Thoracic aorta (tissue), 2 donors: ENCODE measurements at places on chromosomes 12 and 14. TPM values are rescaled to one million over a fixed set of nuclear protein-coding genes. Genes with fewer than 3 reads are reported as not detected.

GRCh38 chr14:56061051-56061450 is 57.2 kb upstream of the PELI2 start:
- H3K27ac ChIP-seq: no peak overlapping the region
- no peak overlapping the region for H3K4me3 ChIP-seq
- H3K4me1 ChIP-seq: no peaks in the 10 kb centered on the region
- H3K27me3 ChIP-seq: no peaks in the 10 kb centered on the region

DNA sequence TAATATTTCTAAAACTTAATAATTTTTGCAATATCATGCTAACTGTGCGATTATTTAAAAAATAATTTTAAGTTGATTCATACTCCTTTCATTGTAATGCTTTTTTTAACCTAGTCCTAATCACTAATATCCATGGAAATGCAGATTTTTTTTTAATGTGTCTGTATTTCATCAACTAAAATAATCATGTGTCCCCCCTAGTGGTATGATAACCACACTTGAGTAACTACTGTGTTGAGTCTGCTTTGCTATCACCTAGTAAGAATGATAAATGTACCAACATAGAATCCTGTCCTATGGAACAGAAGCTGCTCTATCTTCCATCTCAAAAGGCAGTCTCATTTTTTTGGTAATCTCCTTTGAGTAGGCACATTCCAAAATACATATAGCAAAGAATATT is 19.1 kb upstream of the SYNE2 start:
- no peaks in the 10 kb centered on the region for H3K27me3 ChIP-seq
- no peaks in the 10 kb centered on the region for H3K4me1 ChIP-seq
- H3K27ac ChIP-seq: no peak overlapping the region
- H3K36me3 ChIP-seq: no peaks in the 10 kb centered on the region

DNA sequence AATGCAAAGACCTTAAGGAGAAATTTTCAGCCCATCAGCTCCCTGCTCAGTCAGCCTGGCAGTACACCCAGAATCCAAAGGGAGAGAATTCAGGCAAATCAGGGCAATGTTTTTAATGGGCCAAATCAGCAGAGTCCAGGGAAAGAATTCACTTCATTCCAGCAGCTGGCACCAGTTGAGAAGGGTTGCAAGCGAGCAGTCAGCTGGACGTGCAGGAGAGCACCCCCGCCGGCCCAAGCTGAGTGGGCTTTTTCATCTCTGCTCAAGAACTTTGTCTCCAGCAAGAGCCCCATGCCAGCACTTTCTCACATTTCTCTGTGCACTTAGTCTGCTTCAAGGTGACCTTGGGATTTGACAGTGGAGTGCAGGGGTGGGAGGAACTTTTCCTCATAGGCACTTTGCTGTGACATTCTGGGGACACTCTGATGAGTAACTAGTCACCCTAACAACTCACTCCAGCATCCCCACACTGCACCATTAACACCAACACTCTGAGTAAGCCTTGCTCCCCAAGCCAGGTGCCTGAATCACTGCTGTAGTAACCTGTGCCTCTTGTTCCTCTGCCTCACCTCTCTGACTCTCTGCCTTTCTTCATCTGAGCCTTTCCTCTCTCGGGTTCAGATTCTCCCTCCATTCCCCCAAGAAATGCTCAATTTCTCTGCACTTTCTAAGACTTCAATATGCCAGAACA is 2.2 kb downstream of the ENDOU start:
- H3K27ac ChIP-seq: no peak overlapping the region
- H3K4me3 ChIP-seq: no peak overlapping the region
- peaks cover 15% of the 10 kb centered on the region for H3K4me1 ChIP-seq

- no peaks in the 10 kb centered on the region for H3K36me3 ChIP-seq
- H3K4me3 ChIP-seq: no peak overlapping the region
- H3K4me1 ChIP-seq: no peaks in the 10 kb centered on the region
- DNase-seq: no peak
- H3K27ac ChIP-seq: no peak overlapping the region
These were observed 121.8 kb downstream of the BCL11B start for GRCh38 chr14:99150236-99150635.

DNA sequence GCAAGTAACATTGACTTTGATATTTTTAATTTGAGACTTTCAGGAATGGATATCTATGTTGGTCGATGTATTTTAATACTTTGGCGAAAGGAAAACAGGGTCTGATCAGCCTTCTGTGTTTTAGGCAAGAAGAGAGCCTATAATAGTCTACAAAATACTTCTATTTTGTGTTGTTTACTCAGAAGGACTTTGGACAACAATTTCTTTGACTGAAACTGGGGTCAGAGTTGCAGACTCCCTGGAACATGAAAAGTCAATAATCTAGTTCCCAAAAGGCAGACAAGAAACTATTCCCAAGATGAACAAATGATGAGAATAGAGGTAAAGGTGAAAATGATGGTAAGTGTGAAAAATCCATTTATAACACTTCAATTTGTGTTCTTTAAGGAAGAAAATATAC is 10.6 kb upstream of the NUBPL start:
- H3K27ac ChIP-seq: no peak overlapping the region
- no peaks in the 10 kb centered on the region for H3K27me3 ChIP-seq
- H3K4me3 ChIP-seq: no peak overlapping the region
- DNase-seq: no peak

The CD4 gene
- total RNA-seq: 25.0 TPM
